Fibroblast of the aortic adventitia (primary cell): ENCODE measurements at places on chromosomes 3 and 15. TPM values are rescaled to one million over a fixed set of nuclear protein-coding genes. Genes with fewer than 3 reads are reported as not detected.
A peak's percentile ranks its signal among the peaks of the same experiment; 100 is the strongest.

The MME gene
- 50.4 and 101 TPM in 2 replicates for total RNA-seq

The P3H2 gene
- 4.0 and 15.6 TPM in 2 replicates for total RNA-seq

The GOLGA8H gene
- 0.63 TPM in 1 of 2 replicates, not detected in the other for total RNA-seq

DNA sequence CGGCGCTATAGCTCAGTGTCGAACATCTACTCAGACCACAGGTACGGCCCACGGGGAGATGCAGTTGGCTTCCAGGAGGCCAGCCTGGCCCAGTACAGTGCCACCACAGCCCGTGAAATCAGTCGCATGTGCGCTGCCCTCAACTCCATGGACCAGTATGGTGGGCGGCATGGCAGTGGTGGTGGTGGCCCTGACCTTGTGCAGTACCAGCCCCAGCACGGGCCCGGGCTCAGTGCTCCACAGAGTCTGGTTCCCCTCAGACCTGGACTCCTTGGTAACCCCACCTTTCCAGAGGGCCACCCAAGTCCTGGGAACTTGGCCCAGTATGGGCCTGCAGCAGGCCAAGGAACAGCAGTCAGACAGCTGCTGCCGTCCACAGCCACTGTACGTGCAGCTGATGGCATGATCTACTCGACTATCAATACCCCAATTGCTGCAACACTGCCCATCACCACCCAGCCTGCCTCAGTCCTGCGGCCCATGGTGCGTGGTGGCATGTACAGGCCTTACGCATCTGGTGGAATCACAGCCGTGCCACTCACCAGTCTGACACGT is 18.3 kb upstream of the APEH start:
- DNase-seq = no peak

DNA sequence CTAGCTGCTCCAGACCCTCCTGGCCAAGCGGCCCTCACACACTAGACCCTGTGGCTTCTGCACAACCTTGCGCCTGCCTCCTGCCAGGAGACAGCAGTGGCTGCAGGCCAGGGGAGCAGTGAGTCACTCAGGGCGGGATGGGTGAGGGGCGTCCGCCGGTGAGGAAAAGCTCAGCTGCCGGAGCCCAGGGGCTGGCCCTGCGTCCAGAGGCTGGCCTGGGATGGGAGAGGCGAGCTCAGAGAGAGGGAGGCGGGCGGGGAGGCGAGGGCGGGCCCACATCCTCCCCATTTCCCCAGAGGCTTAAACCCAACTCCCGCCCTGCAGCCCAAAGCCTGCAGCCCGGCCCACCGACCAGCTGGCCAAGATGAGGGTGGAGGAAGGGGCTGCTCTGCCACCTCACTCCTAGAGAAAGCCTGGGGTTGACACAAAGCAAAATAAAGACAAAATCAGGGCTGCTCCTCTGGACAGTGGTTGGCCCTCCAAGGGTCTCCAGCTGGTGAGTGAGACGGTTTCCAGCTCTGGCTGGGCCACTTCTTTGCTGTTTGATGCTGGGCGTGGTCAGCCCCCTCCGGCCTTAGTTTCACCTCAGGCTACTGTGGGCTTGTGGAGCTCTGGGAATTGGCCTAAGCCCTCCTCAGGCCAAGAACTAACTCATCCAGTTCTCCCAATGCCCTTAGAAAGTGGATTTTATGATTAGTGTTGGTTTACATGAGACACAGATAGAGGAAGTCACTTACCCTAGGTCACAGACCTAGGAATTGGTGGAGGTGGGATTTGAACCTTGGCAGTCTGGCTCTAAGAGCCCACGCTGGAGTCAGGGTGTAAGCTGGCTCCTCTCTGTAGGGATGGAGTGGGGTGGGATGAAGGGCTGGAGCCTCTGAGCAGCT is 50.6 kb downstream of the IQSEC1 start:
- peak; percentile 90 for DNase-seq

DNA sequence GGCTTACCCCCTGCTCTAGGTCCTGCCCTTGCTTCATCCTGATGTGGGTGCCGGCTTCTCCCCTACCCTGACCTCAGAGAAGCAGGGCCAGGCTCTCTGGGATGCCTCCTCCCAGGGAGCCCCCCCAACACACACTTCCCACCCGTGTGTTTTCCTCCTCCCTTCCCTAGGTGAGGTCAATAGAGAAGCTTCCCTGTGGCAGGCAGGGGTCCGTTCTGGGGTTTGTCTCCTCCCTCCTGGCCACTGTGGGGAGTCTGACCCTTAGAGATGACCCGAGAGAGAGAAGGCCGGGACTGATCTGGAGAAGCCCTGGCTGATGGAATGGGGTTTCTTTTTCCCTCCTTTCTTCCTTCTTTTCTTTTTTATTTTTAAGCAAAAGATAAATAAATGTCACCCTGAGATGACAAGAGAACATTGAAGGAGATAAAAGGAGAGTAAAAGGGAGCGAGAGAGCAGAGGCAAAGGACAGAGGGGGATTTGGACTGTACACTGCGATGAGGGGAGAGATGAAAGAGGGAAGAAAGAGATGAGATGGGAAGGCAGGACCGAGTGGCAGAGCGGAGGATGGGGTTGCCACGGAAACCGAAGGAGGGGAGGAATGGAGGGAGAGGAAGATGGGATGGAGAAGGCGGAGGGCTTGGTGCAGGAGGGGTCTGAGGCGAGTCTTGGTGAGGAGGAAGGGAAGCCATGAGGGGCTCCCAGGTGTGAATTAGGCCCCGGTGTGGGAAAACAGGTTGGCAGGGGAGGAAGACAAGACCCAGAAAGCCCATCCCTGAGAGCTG is 48.4 kb downstream of the IDH2 start:
- no peak for DNase-seq

- DNase-seq = no peak
Measured at GRCh38 chr3:59386165-59386564, 336.3 kb upstream of the CFAP20DC start.

DNA sequence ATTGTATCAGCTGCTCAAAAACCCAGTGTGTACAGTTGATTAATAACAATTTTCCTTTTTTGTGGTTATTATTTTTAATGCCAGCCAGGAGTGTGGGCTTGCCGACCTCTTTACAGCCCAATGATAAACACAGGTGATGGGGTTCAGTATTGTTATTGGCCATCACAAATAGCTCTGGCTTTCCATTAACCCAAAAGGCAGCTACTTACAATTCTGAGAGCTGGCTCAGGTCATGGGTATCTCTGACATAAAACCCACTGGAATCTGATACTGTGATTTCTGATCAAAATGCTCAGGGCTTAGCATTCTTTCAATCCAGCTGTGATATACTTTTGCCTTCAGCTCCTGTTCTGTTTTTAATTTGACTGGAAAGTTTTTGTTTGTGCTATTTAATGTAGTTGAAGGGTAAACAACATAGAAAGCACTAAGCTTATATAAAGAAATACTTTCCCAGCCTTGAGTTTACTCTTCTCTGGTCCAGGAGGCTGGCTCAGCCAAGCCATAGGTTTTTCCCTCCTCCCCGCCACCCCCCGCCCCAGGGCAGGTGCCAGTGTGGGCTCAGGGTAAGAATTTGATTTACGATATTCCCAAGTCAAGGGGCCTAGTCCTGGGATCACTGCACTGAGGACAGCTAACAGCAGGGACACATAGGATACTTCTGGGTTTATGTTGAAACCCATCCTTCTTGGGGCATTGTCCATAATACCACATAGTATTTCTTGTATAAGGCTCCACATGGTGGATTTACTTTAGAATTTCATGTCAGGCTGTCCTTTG is 54.0 kb upstream of the MYZAP start:
- DNase-seq = no peak

DNA sequence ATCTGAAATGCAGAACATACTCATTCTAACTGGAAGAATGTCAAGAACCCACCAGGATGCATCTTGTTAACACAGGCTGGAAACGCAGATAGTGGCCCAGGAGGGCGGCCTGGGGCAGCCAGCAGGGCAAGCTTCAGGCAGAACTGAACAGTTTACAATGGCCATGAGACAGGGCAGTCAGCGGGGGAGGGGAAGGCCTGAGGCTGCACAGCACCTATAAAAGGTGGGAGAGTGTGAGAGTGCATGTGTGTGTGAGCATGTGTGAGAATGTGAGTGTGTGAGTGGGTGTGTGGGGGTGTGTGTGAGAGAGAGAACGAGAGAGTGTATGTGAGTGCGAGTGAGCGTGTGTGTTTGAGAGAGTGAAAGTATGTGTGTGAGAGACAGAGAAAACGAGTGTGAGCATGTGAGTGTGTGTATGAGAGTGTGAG is 26.8 kb upstream of the SLCO2A1 start:
- no peak for DNase-seq

DNA sequence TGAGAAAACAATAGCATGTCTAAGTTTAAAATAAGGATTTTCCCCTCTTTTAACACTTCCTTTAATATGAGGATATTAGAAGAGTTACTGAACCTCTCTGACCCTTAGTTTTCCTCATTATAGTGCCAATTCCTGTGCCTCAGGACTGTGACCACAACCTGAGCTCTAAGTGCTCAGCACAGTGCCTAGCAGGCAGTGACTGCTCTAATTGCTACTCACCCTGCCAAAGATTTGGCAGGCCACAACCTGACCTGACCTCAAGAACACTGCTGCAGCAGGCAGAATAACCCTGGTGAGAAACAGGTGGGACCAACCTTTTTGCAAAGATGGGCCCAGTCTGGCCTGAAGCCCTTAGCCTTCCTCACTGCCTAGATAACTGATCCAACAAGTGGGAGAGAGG is 35.7 kb downstream of the NBEAL2 start:
- DNase-seq = no peak

- no peak for DNase-seq
Measured at GRCh38 chr3:4719046-4719501, 225.9 kb downstream of the ITPR1 start.

- DNase-seq = peak; percentile 28
Measured at GRCh38 chr3:168467115-168467714, 371.5 kb upstream of the GOLIM4 start.

DNA sequence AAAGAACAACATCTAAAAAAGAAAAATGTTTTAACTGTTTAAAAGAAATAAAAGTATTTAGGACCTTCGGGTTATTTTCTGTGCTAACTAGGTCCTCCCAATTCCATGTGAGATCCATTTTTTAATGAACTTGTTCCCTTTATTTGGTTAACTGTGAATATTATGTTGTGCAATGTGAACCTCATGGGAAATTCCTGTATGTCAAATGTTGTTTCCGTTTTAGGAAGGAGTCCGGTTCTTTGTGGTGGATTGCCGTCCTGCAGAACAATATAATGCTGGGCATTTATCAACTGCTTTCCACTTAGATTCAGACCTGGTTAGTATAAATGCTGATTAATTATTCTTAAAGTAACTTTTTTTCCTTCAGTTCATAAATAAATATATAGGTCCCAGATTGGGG is 35.5 kb upstream of the NIT2 start:
- no peak for DNase-seq

GRCh38 chr3:161941891-161942290 is 445.3 kb downstream of the OTOL1 start:
- DNase-seq = no peak

DNA sequence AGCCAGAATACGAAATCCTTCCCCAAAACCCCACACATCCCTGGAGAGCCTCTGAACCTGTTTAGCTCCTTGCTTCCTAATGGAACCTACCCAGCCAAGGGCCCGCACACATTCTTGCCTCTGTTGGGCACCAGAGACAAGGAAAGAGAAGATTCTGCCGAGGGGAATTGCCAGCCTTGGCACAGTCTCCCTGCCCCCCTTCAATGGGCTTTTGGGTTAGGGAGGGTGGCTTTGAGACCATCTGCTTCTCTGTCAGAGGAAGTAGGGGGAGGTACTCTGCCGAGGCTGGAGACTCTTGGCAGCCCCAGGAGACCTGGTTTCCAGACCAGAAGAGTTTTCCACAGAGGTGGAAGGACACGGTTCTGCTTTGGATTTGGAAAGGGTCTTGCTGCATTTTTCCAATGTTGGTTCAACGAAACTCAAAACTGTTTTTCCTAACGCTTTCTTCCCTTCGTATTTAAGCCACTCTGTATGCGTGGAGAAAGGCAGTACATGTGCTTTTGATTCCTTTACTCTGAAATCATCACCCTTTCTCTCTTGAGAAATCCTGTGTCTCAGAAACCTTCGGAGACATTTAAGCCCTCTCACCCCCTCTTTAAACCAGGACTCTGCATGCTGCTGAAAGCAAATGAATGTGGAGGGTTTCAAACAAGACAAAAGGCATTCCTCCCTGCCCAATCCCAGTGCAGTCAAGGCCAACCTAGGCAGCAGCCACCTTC is 78.8 kb upstream of the PRR23C start:
- no peak for DNase-seq

- no peak for DNase-seq
Measured at GRCh38 chr3:149449182-149449581, 25.3 kb upstream of the TM4SF4 start.

DNA sequence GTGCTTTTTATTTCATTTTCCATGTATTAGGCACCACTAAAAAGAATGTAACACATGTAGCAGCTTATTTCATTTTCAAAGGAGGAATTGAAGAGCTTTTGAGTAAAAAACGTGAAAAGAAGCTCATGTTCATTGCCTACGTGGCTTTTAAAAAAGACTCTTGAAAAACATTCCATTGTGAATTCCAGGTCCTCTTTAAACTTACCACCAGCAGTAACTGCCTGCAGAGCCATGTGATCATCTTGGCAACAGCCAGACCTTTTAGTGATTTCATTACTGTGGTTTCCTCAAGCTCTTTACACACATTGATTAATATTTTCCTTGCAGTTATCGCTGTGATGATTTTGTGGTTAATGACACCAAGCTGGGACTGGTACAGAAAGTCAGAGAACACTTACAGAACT is 43.8 kb upstream of the FBXL22 start:
- DNase-seq = peak; percentile 96

- peak; percentile 33 for DNase-seq
Measured at GRCh38 chr3:123758081-123758564, 126.0 kb downstream of the MYLK start.

- no peak for DNase-seq
Measured at GRCh38 chr15:43531018-43531670, 13.7 kb downstream of the MAP1A start.

- DNase-seq = no peak
Measured at GRCh38 chr15:88949734-88950400, 36.7 kb upstream of the MFGE8 start.

- peak; percentile 93 for DNase-seq
Measured at GRCh38 chr15:67120839-67121643, 55.6 kb downstream of the SMAD3 start.

GRCh38 chr3:56321892-56322291 is 146.4 kb downstream of the ERC2 start:
- DNase-seq = no peak

DNA sequence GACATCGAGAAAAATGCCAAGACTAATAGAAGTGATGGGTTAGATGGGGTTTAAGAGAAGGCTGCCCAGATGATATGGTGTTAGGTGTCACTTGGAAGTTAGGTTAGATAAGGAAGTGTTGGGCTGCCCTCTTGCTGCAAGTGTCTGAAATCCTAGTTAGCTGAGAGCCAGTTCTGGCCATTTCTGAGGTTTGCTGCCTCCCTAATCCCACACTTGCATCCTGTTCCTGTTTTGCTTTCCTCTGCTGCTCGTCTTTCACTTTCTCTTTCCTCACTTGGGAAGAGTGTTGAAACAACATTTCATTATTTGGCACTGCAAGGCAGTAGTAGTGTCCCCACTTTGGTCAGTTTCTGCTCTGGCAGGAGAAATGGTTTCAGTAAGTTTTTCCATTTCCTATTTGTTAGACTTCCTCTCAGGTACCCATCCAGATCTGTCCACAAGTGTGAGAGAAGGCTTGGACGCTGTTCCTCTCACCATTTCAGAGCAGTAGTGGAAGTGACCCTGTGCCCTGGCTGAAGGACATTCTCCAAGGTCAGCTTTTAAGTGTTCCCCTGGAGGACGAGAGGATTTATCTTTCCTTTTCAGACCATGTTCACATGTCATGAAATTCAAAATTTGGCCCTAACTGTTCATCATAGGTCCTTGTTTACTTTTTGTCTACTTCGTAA is 93.3 kb downstream of the ADAMTSL3 start:
- DNase-seq = peak; percentile 79
